ENCODE measurements at places on chromosomes 5 and 9.

DNA sequence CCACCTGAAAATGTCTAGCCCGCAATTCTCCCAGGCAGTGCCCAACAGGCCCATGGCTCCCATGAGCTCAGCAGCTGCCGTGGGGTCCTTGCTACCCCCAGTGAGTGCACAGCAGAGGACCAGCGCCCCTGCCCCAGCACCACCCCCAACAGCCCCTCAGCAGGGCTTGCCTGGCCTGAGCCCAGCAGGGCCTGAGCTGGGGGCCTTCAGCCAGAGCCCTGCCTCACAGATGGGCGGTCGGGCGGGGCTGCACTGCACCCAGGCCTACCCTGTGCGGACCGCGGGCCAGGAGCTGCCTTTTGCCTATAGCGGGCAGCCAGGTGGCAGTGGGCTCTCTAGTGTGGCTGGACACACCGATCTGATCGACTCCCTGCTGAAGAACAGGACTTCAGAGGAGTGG, 19.3 kb upstream of the LTC4S start:
- no peak for DNase-seq

- DNase-seq = no peak
Observed at GRCh38 chr9:107792596-107792995, 303.0 kb upstream of the KLF4 start.

- DNase-seq = peak; percentile 62
Observed at GRCh38 chr9:107548298-107549142, 59.0 kb upstream of the KLF4 start.

- DNase-seq = peak; percentile 89
Observed at GRCh38 chr5:154519359-154519758, 41.3 kb upstream of the HAND1 start.

All from Caki2 (cell line).